Right renal pelvis (tissue), 4 donors: ENCODE measurements at places on chromosomes 4 and X. TPM values are rescaled to one million over a fixed set of nuclear protein-coding genes. Genes with fewer than 3 reads are reported as not detected.

DNA sequence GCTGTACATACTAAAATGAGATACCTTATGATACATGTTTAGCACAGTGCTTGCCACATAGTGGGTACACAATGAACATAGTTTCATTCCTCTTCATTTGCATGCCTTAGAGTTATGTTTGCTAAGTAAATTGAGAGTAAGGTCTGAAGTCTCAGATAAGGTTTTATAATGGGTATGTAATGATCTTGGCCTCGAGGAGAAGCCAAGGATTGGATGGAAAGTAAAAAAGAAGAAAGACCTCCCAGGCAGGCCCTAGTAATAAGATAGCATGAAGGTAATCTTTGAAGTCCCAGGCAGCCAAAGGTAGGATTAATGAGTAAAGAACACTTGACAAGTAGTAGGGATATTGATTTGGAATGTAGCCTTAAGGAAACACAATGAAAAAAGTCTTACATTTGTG is 55.8 kb upstream of the TSPAN7 start:
- no peak for DNase-seq

GRCh38 chrX:135340831-135341230 is 31.6 kb downstream of the ETDC start:
- DNase-seq: no peak

DNA sequence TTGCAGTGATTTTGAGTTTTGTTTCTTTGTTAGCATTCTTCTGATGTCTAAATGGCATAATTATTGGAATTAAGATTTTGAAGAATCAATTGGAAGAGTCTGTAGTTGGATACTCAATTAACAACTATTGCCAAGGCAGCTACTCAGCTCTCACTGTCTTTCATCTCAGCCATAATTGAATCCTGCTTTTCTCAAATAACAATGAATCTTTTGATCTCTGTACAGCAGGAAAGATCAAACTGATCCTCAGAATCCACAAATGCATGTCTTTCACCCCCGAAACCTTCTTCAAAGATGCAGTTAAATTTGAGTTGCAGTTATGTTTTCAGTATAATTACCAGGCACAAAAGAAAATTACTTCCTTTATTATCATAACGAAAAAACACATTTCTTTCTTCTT is 86.2 kb downstream of the MAD2L1 start:
- no peak for DNase-seq

DNA sequence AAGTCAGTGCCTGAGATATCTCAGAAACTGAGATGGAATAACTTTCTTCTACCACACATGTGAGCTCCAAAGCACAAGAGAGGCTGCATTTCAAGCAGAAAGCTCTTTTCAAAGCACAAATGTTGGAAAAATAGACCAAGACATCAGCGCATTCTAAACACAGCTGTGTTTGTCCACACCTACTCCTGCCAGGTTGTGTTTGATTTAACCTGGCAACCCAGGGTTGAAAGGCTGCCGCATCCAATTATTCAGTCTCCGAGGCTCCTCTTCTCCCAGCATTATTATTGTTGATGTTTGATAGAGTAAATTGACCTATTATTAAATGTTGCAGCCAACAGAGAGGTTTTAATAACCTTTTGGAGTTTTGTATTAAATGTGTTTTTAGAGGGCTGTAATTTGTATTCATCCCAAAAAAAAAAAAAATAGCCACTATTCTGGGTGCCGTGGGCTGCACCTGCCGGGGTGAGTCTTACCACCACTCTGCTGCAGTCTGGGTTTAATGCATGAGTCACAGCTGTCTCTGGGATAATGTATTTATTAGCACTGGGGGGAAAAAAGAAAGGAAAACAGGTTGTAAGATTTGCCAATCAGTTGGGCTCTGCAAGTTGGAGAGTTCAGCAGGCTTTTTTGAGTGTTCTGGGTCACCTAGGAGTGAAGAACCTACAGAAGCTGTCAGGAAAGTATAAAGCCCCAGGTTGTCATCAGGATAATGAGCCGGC is 105.2 kb upstream of the NOCT start:
- DNase-seq: no peak

- DNase-seq: no peak
Measured at GRCh38 chr4:77856152-77856551, 6.5 kb upstream of the MRPL1 start.

DNA sequence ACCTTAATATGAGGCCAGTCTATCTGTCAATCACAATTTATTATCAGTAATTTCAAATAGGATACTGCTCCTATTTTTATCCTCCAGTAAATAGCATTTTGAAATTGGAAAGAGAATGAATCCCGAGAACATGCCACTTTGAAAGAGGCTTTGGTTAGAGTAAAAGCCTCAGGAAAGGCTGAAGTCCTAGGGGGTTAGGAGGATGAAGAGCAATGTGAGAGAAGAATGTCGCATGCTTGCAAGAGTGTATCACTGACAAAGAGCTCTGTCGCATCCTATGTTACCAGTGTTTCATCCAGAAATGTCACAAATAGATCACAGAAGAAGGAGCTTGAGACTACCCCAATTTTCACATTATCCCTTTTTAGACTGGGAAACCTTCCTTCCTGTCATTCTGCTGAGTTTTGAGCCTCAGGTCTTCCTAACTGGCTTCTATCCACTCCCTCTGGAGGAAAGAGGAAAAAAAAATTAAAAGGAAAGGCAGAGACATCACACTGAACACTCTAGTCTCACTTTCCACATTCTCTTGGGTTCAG is 39.8 kb downstream of the GPM6A start:
- no peak for DNase-seq

DNA sequence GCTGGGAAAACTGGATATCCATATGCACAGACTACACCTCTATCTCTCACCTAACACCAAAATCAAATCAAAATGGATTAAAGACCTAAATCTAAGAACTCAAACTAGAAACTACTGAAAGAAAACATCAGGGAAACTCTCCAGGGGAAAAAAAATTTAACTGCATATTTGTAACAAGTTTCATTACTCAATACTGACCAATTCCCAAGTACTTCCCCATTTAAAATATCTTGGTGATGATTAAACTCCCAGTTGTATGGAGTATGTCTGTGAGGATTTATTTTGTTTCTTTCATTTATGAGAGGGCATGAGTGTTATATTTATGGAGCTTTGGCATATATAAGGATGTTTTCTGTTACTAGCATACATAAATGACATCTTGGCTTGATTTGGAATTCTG is 112.3 kb upstream of the IL15 start:
- no peak for DNase-seq

DNA sequence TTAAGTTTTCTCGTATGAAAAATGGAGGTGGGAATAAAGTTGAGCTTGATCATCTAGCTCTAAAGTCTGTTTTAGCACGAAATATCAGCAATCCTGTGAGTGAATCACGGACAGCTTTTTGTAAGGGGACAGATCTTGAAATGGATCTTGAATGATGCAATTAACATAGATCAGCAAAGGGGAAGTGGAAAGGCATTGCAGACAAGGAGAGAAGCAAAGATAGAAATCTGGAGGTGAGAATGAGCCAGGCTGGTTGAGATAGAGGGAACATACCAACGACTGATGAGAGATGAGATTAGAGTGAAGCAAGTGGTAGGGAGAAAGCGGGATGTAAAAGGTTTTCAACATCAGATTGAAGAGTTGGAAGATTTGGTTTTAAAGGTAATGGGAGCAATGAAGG is 4.6 kb upstream of the DGKK start:
- no peak for DNase-seq

GRCh38 chrX:141164406-141164805 is 12.5 kb downstream of the LDOC1 start:
- no peak for DNase-seq

The CCSER1 gene
- 20.7 TPM for polyA plus RNA-seq
